ENCODE measurements at places on chromosomes 4 and X. TPM values are rescaled to one million over a fixed set of nuclear protein-coding genes. Genes with fewer than 3 reads are reported as not detected.

RNF150 gene
- 66.7 TPM for total RNA-seq

F11 gene
- not detected for total RNA-seq

TEC gene
- total RNA-seq, result 2.2 TPM

GRCh38 chrX:42098900-42099299 lies 175.5 kb upstream of the CASK start:
- no peaks in the 10 kb centered on the region for H3K27me3 ChIP-seq
- DNase-seq, result no peak
- no peaks in the 10 kb centered on the region for H3K4me1 ChIP-seq

GRCh38 chr4:79046016-79046592 lies 106.9 kb upstream of the PAQR3 start:
- H3K4me3 ChIP-seq, result no peak overlapping the region
- DNase-seq, result no peak
- peak overlapping the region; percentile 69 for H3K27ac ChIP-seq
- peaks cover 47% of the 10 kb centered on the region for H3K4me1 ChIP-seq
- no peaks in the 10 kb centered on the region for H3K36me3 ChIP-seq

GRCh38 chr4:88356771-88357170 lies 21.9 kb upstream of the HERC6 start:
- no peak for DNase-seq
- H3K4me3 ChIP-seq, result no peak overlapping the region
- no peaks in the 10 kb centered on the region for H3K27me3 ChIP-seq
- no peak overlapping the region for H3K27ac ChIP-seq
- no peaks in the 10 kb centered on the region for H3K36me3 ChIP-seq

DNA sequence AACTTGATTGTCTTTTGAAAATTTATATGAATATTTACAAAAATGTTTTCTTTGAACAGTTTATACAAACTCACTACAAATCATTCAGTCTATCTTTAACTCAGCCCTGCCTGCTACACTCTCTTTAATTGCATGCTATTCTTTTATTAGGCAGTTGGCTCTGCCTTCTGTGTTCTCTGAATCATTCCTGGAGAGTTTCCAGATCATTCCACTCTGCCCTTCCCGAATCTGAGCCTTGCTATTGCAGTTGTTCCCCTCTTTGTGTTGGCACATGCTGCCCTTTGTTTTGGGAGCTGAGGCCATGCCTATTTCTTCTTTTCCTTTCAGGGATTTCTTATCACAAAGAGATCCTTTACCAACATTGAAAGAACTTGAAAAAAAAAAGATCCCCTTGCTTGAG lies 8.7 kb upstream of the TECRL start:
- H3K27ac ChIP-seq, result no peak overlapping the region
- no peak overlapping the region for H3K4me3 ChIP-seq
- H3K4me1 ChIP-seq, result peaks cover 19% of the 10 kb centered on the region
- H3K27me3 ChIP-seq, result no peaks in the 10 kb centered on the region

GRCh38 chr4:184064877-184065276 lies 152.8 kb downstream of the ENPP6 start:
- no peak overlapping the region for H3K27ac ChIP-seq
- H3K4me3 ChIP-seq, result no peak overlapping the region
- no peaks in the 10 kb centered on the region for H3K36me3 ChIP-seq
- peaks cover 21% of the 10 kb centered on the region for H3K4me1 ChIP-seq
- H3K27me3 ChIP-seq, result no peaks in the 10 kb centered on the region

GRCh38 chrX:75957107-75957610 lies 172.1 kb upstream of the MAGEE2 start:
- no peaks in the 10 kb centered on the region for H3K36me3 ChIP-seq
- no peak overlapping the region for H3K4me3 ChIP-seq
- no peaks in the 10 kb centered on the region for H3K27me3 ChIP-seq

- no peaks in the 10 kb centered on the region for H3K36me3 ChIP-seq
- H3K4me1 ChIP-seq, result no peaks in the 10 kb centered on the region
- H3K4me3 ChIP-seq, result no peak overlapping the region
- H3K27ac ChIP-seq, result no peak overlapping the region
Measured at GRCh38 chr4:110953191-110953590, 330.3 kb upstream of the PITX2 start.

DNA sequence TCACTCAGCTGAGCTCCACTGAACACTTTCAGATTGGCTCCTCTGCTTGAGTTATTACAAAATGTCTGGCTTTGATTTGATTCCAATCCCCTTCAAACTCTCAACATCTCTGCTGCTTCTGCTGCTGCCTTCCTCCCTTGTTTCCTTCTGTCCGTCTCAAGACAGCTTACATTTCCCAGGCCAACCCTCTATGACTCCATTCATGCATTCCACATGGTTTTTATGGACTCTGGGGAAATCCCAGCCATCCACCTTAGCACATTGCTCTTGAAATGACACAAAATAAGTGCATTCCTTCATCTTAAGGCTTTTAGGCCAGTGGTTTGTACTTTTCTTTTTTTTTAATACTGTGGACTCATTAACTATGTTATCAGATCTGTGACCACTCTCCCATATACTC lies 68.5 kb upstream of the TMEM164 start:
- H3K27ac ChIP-seq, result no peak overlapping the region
- H3K4me1 ChIP-seq, result no peaks in the 10 kb centered on the region
- no peaks in the 10 kb centered on the region for H3K36me3 ChIP-seq
- H3K4me3 ChIP-seq, result no peak overlapping the region

DNA sequence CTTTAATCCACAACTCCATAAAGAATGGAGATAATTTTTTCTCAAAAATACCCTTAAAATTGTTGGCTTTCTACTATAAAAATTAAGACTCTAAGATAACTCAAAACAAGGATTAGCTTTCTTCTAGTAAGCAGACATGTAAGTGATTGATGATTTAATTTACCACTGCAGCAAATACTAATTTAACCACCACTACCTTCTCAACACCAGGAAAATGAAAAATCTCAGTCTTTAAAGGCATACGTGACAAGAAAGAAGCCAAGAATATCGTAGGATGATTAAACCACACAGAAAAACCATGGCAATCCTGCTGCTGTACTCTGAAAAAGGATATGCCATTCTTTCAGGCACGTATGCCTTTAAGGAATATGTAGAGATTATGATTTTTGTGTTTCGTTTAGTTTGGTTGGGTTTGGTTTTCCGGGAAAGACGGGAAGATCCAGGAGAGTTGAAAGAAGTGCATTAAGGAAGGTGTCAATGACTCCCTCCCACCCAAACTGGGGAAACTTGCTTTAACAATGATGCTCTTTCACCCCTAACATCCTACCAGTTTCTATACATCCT lies 881 bp downstream of the LRCH2 start:
- no peaks in the 10 kb centered on the region for H3K36me3 ChIP-seq
- no peak for DNase-seq
- no peaks in the 10 kb centered on the region for H3K27me3 ChIP-seq
- peak overlapping the region; percentile 83 for H3K27ac ChIP-seq
- H3K4me1 ChIP-seq, result no peaks in the 10 kb centered on the region
- H3K4me3 ChIP-seq, result peak overlapping the region; percentile 66

GRCh38 chr4:26410385-26411293 lies 79.6 kb downstream of the CCKAR start:
- no peak overlapping the region for H3K4me3 ChIP-seq
- H3K27me3 ChIP-seq, result no peaks in the 10 kb centered on the region
- peaks cover 21% of the 10 kb centered on the region for H3K36me3 ChIP-seq
- no peak for DNase-seq
- no peak overlapping the region for H3K27ac ChIP-seq
- H3K4me1 ChIP-seq, result peaks cover 28% of the 10 kb centered on the region

GRCh38 chr4:127143460-127144195 lies 489.1 kb upstream of the INTU start:
- no peaks in the 10 kb centered on the region for H3K27me3 ChIP-seq
- peaks cover 11% of the 10 kb centered on the region for H3K4me1 ChIP-seq

- H3K36me3 ChIP-seq, result no peaks in the 10 kb centered on the region
- H3K27me3 ChIP-seq, result no peaks in the 10 kb centered on the region
- H3K4me1 ChIP-seq, result no peaks in the 10 kb centered on the region
- no peak for DNase-seq
- no peak overlapping the region for H3K4me3 ChIP-seq
Measured at GRCh38 chrX:31523884-31524536, 452.2 kb upstream of the FTHL17 start.

DNA sequence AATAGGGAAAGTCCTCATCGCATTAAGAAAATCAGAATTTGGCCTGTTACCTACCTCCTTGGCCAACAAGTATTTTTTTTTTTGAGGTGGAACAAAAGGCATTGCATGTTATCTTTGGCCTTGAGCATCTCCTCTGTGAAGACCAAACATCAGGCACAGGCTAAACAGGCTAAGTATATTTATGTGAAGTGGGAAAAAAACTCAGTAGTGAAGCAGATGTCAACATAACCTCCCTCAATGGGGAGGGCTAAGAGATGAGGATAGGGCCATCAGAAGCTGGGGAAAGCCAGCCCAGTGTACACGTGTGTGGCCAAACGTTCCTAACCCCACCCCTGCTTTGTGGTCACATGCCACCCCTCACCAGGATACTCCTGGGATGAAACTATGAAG lies 102.5 kb downstream of the FNIP2 start:
- no peak overlapping the region for H3K4me3 ChIP-seq
- H3K27me3 ChIP-seq, result no peaks in the 10 kb centered on the region
- no peaks in the 10 kb centered on the region for H3K4me1 ChIP-seq
- peaks cover 3% of the 10 kb centered on the region for H3K36me3 ChIP-seq
- DNase-seq, result no peak
- no peak overlapping the region for H3K27ac ChIP-seq

DNA sequence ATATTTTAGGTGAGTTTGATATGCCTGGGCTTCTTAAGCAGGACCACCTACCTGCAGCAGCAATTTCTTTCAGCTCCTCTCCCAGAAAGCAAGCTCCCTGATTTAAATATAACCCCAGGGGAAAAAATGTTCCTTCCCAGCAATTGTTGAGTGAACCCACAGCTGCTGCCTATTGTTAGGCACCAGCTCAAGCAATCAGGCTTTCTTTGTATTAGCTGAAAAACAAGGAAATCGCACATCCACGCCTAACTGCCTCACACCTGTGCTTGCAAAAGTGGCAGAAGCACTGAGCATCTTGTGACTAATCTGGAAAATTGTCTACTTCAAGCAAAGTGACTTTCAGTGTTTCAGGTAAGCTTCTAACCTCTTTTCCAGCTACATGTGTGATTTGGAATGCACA lies 432.2 kb downstream of the SMARCA1 start:
- no peak for DNase-seq
- H3K27ac ChIP-seq, result no peak overlapping the region
- H3K4me1 ChIP-seq, result no peaks in the 10 kb centered on the region
- H3K4me3 ChIP-seq, result no peak overlapping the region
- H3K27me3 ChIP-seq, result no peaks in the 10 kb centered on the region
- H3K36me3 ChIP-seq, result no peaks in the 10 kb centered on the region

DNA sequence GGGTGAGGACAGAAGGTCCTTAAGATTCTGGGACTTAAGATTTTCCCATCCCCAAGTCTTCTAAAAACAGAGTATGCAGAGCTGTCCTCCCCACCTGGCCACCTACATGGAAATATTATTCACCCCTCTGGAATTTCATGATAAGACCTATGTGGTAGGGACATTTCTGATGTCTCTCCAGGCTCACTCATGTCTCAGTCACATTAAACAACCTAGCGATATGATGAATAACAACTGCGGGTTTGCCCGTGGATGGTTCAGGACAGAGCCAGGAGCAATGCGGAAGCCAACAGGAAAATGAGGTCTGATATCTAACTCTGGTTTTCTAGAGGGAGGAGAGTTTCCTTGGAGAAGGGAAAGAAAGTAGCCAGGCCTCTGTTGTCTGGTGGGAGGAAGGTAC lies 47.4 kb downstream of the TEX13A start:
- no peak for DNase-seq
- no peaks in the 10 kb centered on the region for H3K36me3 ChIP-seq
- no peak overlapping the region for H3K4me3 ChIP-seq
- H3K4me1 ChIP-seq, result no peaks in the 10 kb centered on the region
- H3K27me3 ChIP-seq, result no peaks in the 10 kb centered on the region
- H3K27ac ChIP-seq, result no peak overlapping the region

- no peaks in the 10 kb centered on the region for H3K27me3 ChIP-seq
- DNase-seq, result no peak
- no peak overlapping the region for H3K27ac ChIP-seq
Measured at GRCh38 chr4:103370336-103370735, 172.2 kb upstream of the CENPE start.

GRCh38 chr4:8228319-8229250 lies 29.5 kb downstream of the SH3TC1 start:
- H3K4me3 ChIP-seq, result no peak overlapping the region
- H3K27me3 ChIP-seq, result no peaks in the 10 kb centered on the region
- peak; percentile 86 for DNase-seq
- H3K4me1 ChIP-seq, result no peaks in the 10 kb centered on the region
- H3K27ac ChIP-seq, result no peak overlapping the region
- no peaks in the 10 kb centered on the region for H3K36me3 ChIP-seq

DNA sequence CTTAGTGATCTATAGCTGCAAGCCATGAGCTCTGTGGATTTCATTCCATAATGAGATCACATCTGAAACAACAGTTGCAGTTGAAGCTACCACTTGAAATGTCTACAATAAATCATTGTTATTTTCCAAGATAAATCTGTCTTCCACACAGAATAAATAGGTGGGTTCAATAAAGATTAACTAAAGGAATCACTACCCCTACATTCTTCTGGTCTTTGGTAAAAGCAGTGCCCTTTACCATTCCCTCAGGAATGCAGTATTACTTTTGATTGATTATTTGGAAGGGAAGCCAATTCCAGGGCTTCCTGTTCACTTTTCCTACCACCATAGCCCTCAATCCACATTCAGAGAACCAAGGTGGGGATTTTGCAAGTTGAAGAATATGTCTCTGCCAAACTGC lies 38.9 kb upstream of the MAP9 start:
- no peaks in the 10 kb centered on the region for H3K27me3 ChIP-seq
- no peaks in the 10 kb centered on the region for H3K36me3 ChIP-seq
- H3K4me3 ChIP-seq, result no peak overlapping the region
- no peak for DNase-seq
- no peak overlapping the region for H3K27ac ChIP-seq
